ENCODE measurements at places on chromosomes 12 and 14. TPM values are rescaled to one million over a fixed set of nuclear protein-coding genes. Genes with fewer than 3 reads are reported as not detected.
A peak's percentile ranks its signal among the peaks of the same experiment; 100 is the strongest.

- DNase-seq: no peak
Measured at GRCh38 chr14:58769011-58769643, 131.4 kb downstream of the DACT1 start.

GRCh38 chr12:121792607-121793439 lies 665 bp downstream of the RHOF start:
- peak; percentile 59 for DNase-seq

- no peak for DNase-seq
Measured at GRCh38 chr12:13428538-13429265, 232.2 kb downstream of the EMP1 start.

GRCh38 chr12:75259143-75259542 lies 49.5 kb upstream of the KCNC2 start:
- no peak for DNase-seq

The DUSP6 gene
- total RNA-seq: 33.8 TPM

The DNAI7 gene
- total RNA-seq: 0.49 TPM
